RPMI8226 (cell line): ENCODE measurements at places on chromosomes 7 and 10.

DNA sequence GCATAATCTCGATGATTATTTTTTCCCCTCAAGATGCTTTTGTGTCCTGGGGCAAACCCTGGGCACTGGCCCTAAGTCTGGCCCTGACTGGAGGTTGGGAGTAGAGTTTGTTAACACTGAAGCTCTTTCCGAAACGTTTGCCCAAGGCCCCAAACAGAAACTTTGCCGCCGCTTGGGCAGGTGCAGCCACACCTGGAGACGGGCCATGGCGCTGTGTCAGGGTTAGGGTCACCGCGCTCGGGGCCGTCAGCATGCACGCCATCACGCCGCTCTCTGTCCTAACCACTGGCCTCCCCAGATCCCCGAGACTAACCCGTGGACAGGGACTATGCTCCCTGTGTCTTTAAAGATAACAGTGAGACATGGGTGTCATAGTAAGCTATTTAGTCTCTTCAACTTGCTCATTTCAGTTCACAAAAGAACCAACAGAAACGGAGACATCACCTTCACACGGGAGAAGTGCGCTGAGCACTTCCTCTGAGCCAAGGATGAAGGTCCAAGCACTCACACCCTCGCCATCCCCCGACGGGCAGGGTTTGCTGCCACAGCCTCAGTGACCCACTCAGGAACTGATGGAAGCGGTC, 85.3 kb upstream of the DIP2C start:
- peak; percentile 76 for DNase-seq

DNA sequence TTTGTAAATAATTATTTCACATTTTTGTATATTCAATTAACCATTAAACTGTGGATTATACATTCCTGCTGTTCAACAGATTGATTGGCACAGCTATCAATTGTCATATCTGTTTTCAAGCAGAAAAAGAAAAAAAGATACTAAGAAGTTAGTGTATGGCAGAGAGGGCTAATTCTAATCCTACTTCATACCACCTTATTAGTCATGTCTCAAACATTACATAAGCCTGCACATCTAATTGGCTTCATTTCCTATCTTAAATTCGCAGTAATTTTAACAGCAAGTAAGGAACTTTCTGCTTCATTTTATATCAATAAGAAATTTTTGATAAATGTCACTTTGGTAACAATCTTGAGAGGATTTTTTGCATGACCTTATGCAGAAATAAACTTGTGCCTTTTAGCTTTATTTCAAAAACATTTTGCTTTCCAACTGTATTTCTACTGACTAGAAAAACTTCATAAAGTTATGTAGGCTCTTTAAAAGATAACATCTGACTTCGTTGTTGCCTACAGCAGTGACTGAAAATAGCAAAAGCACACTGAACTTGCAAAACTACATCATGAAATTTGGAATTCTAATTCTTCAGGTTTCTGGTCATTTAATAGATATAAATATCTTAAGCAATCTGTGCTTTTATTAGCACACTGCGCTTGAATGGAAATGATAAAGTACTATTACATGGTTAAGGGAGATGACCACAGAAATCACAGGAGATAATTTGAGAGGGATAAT, 111.5 kb downstream of the SEMA3C start:
- DNase-seq, result no peak

DNA sequence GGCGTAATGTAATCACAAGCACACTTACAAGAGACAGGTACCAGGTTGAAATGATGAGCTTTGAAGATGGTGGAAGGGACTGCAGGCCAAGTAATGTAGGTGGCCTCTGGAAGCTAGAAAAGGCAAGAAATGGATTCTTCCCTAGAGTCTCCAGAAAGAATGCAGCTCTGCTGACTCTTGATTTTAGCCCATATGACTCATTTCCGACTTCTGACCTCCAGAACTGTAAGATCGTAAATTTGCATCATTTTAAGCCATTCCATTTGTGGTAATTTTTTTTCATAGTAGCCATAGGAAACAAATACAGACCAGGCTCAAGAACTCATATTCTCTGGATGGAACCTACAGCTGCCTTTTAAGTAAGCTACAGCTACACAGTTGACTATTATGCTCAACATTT, 315.5 kb downstream of the MAGI2 start:
- no peak for DNase-seq

- no peak for DNase-seq
These were observed 37.1 kb downstream of the COL26A1 start for GRCh38 chr7:101399759-101400158.

DNA sequence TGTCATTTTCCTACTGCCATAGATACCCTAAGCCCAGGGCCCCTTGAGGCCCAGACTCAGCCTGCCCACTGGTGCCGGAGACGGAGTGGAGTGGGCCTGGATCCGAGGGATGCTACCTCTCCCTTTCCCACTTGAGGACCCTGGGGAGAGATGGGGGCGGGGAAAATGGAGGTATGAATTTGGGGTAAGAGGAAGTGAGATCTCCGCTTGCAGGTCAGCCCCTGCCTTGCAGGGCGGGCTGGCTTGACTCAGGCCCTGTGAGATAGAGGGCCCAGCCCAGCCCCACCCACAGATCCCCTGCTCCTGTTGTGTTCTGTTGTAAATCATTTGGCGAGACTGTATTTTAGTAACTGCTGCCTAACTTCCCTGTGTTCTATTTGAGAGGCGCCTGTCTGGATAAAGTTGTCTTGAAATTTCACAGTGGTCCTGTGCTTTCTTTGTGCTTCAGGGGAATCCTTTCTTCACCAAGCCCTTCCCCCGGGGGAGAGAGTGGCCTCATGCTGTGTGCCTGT, 13.2 kb downstream of the YKT6 start:
- DNase-seq, result no peak

DNA sequence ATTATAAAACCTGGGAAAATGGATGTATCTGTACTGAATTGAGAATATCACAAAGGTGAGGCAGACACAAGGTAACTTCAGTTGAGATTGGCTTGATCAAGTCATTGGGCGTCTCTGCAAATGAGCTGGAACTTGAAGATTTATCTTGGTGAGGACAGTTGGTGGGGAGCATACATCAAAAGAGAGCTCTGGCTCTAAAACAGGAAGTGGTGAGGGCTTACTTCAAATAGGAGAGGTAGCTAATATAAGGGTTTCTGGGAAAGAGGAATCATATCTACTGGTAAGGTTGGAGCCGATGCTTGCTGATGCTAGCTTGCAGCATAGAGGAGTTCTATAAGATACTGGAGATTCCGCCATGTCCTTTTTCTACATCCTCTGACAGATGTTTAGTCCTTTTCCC, 39.9 kb upstream of the FGL2 start:
- DNase-seq, result no peak

DNA sequence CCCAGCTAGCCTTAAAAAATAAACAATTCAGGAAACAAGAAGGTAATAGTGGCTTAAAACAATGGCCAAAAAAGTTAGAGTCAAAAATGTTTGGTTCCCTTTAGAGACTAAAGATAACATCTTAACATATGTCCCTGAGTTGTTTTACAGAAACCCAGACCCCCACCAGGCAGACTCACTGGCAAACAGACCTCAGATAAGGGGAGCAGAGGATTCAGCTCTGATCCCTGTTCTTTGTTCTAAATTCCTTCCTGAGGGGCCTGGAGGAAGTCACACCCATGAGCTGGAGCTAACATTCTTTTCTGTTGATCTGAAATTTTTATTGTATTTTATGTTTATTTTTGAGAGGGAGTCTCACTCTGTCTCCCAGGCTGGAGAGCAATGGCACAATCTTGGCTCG, 247.2 kb downstream of the USP6NL start:
- DNase-seq, result no peak

DNA sequence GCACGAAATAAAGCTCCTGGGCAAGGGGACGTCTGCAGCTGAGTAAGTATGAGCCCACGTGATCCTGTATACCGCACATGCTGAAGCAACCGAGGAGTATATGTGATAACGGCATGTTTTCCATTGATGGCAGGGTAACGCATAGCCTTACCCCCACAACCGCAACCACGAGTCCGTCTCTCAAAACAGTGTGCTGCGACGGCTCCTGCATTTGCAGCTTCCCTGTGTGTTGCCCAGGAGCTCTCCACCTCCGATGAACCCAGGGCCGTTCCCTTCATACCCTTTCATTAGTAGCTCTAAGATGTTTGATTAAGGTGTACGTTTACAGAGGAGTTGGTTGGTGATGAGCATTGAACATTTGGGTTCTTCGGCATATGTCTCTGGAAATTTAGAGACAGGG, 69.3 kb downstream of the MGMT start:
- DNase-seq, result no peak

GRCh38 chr7:133290041-133290440, 37.2 kb downstream of the EXOC4 start:
- DNase-seq, result no peak

DNA sequence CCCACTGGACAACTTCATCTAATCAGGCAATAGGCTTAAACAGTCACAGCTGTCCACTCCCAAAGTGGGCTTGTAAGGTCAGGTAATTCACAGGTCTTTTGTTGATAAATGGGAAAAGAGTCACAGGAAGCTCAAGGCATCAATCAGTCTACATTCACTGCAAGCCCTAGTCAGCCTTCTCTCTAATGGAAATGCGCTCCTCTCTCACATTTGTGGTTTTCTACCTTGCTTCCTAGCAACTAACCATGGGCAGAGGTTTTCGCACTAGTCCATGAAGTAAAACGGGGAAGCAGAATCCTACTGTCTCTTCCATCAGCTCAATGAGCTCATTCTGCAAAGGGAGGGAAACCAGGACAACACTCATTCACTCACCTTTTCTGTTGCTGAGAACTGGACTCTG, 53.5 kb upstream of the APBB1IP start:
- no peak for DNase-seq

DNA sequence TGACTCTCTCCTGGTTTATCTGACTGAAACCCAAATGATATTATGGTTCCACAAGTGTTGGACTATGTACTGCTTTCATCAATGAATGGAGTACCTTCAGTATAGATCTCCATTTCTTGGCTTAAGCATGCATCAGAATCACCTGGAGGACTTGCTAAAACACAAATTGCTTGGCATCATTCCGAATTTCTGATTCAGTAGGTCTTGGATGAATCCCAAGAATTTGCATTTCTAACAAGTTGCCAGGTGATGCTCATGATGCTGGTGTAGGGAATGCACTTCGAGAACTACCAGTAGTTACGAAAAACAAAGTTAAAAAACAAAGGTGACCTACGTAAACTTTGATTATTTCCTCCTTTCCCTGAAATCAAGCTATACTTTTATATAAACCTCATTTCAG, 119.0 kb upstream of the FEZF1 start:
- DNase-seq, result no peak

DNA sequence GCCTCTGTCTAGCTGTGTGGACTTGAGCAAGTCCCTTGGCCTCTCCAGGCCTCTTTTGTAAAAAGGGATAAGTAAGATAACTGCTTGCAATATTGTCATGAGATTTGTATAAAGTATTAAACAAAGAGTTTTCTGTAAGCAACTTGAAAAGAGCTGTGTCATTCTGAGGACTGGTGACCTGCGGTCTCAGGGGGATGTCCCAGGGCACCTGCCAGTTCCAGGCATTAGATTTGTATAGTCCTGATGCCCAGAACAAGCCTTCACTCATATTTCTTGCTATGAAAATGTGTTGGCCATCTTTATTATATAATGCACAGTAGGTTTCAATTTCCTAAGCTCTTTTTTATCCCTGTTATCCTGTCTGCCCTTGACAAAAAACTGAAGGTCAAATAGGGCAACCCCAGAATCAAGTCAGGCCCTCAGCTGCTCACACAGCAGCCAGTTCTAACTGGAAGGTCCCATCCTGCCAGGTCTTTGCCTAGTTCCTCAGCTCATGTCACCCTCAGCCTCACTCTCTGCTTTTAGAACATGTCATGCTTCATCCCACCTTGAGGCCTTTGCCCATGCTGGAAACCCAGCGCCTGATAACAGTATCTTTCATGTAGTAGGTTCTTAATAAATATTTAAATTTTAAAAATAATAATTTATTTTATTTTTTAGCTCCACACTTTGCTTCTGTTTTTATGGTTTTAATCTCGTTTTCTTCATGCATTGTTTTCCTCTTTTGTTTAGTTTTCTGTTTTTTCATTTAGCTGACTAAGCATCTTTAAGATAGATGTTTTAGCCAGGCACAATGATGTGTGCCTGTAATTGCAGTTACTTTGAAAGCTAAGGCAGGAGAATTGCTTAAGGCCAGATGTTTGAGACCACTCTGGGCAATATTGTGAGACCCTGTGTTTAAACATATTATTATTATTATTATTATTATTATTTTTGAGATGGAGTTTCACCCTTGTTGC, 87.5 kb upstream of the ZNF92 start:
- DNase-seq, result no peak

DNA sequence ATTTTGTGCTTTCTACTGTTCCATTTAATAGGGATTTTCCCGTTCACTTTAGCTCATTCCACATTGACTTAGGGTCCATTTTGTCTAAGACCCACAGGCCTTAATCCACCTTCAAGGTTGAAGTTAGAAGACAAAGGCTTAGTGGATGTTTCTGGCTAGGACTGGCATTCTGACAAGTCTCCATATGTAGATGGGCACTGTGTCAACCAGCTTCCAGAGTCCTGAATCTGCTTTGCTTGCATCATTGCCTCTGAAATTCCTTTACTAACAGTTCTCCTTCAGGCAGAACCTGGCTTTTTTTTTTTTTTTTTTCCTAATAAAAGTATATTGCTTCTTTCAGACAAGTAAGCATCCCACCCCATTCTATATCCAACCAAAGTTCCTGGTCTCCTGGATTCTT, 69.6 kb upstream of the PDCD4 start:
- peak; percentile 40 for DNase-seq

GRCh38 chr7:108003599-108003935, 606 bp upstream of the LAMB1 start:
- DNase-seq, result no peak

DNA sequence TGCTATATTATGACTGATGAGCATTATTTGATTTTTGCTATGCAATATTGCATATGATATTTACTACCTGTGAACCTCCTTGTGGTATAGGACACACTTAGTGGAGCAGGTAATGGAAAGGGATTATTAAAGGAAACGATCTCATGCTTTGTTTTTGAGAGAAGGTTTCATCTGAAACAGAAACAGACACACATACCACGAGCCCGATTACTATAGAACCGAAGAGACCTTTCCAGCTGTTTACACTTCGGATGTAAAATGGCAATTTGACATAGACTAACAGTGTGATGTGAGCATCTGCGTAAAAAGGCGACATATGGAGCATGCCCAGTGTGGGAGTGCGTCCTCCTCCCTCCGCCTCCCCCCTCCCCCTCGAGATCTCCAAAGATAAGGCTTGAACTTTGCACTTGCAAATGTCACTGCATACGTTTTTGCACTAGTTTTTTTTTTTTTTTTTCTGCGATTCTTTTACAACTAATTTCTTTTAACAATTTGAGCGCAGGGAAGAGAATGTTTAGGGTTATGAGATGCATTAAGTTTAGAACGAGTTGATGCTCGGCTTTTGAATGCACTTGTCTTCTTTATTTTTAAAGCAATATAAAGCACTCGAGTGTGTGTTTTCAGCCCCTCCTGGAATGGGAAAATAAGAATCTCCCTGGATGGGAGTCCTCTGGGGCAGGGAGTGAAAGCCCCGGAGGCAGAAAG, 251.0 kb downstream of the NSUN6 start:
- DNase-seq, result no peak

- no peak for DNase-seq
These were observed 647.9 kb downstream of the CNTNAP2 start for GRCh38 chr7:146764458-146764857.

GRCh38 chr7:140390466-140391190, 7.7 kb downstream of the SLC37A3 start:
- DNase-seq, result peak; percentile 67
